ENCODE measurements at places on chromosomes 4 and X.

GRCh38 chr4:10861036-10861435, 176.5 kb upstream of the CLNK start:
- DNase-seq: no peak

DNA sequence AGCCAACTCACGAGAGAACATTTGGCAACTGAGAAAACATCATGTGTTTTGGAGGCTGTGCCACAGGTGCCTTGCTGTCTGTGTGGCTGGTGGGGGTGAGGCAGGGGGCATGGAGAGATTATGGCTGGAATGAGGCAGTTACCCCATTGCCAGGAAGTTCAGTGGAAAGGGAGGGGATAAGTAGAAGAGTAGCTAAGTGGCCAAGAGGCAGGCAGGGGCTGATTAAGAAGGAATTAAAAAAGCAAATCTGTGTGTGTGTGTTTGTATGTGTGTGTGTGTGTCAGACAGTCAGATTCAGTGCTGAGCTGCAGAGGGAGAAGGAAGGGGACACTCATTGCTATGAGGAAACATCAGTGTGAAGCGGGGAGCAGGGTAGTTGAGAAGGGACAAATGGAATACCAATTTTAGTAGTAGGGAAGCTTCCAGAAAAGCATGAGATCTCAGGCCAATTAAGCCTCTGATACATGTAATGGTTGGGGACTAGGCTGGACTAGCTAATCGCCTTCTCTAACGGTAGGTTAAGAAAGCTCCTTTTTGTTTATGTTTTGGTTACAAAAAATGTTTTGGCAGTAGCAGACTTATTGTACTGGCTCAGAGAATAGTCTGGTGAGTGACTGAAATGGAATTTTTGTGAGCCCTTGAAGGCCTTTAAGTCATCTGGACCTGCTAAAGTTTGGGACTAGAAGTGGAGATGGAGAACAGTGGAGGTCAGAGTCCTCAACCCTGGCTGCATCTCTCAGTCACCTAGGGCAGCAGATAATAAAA, 18.5 kb downstream of the TMEM164 start:
- DNase-seq: no peak

GRCh38 chr4:18106620-18107019, 85.1 kb upstream of the LCORL start:
- DNase-seq: no peak

- no peak for DNase-seq
These were observed 992.2 kb downstream of the ARAP2 start for GRCh38 chr4:35252071-35252470.

GRCh38 chr4:42309361-42310260, 87.7 kb upstream of the SHISA3 start:
- no peak for DNase-seq

DNA sequence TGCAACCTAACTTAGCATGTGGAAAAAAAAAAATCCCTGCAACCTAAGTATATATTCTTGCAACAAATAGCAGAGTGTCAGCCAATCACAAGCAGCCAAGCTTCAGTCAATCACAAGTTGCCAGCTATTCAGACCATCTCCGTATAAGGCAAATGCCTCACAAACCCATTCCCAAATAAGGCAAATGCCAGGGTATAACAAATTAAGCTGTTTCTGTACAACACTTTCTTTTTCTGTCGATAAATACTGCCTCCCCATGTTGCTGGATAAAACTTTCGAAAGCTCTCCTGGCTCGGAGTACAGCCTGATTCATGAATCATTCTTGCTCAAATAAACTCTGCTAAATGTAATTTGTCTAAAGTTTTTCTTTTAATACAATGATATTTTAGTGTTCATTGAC, 460.7 kb upstream of the SMIM31 start:
- no peak for DNase-seq

DNA sequence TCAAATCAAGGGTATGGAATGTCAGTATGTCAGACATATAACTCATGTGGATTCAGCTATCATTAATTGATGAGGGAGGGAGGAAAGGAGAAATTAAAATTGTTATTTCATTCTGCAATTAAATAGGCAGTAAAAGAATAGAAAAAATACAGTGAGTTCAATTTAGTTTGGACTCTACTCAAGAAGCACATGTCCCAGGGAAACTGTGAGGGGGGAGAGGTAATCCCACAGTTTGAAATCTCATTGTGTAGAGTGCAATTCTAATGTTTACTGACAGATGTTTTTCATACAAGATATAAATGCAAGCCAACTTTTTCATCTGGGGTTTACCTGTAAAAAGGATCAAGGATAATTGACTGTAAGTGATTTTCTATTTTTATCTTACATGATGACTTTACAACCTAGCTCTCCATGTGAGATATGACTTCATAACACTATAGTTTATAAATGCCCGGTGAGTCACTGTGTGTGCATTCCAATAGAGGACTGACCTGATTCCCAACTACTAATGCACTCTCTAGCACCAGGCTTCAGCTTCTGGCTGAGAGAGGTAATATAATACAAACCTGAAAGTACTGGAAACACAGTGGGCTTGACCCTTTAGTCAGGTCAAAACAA, 35.2 kb upstream of the SCD5 start:
- DNase-seq: no peak

- DNase-seq: no peak
These were observed 28.9 kb downstream of the FGF5 start for GRCh38 chr4:80295336-80295735.

- DNase-seq: no peak
These were observed 1964.0 kb downstream of the PCDH7 start for GRCh38 chr4:32684160-32684559.

GRCh38 chr4:64889906-64890610, 480.8 kb upstream of the TECRL start:
- no peak for DNase-seq

DNA sequence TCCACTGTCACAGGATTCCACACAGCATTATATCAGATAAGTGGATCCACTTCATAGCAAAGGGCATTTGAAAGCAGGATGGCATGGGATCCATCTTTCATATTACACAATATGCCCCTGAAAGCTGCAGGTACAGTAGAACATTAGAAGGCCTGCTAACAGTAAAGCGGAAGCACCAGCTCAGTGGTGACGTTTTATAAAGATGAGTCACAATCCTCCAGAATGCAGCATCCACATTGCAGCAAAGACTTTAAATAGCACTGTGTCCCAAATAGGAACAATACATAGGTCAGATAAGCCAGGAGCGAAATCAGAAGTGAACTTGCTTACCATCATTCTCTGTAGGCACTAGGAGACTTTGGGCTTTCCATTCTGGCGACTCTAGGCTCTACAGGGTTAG, 609.5 kb upstream of the FAT1 start:
- no peak for DNase-seq

DNA sequence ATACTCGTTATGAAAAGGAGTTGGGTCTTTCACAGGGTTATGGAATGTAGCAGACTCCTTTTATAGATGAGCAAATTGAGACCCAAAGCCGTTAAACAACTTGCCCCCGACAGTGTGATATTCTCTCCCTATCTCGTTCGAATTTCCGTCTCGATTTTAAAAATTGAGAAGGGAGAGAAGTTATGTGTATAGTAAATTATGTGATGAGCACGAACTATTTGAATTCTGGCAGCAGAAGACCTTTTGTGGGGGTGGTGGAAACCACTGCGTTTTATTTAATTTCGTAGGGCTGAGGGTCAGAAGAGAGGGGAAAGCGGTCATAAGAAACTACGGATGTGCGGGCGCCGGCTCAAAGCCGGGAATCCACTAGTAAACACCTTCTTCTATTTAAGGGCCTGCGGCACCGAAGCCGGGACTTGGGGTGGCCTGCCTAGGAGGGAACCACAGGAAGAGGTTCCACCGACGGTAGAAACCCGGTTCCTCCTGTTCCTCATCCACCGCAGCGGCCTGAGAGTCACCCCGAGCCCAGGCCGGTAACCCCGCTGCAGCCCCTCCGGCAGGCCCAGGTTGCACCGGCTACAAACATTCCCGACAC, 1.5 kb upstream of the DDX3X start:
- no peak for DNase-seq

DNA sequence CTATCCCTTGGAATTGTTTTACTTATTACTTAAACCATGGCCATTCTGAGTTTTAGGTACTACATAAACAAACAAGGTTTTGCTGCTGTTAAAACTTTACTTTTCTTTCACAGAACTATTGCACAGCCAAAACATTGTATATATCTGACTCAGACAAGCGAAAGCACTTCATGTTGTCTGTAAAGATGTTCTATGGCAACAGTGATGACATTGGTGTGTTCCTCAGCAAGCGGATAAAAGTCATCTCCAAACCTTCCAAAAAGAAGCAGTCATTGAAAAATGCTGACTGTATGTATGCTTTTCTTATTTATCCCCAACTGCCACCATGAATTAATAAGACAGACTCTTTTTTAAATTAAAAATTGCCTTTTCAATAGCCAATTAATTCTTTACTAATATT, 69.8 kb downstream of the CCKAR start:
- no peak for DNase-seq

GRCh38 chr4:36325499-36325898, 44.1 kb downstream of the DTHD1 start:
- no peak for DNase-seq

DNA sequence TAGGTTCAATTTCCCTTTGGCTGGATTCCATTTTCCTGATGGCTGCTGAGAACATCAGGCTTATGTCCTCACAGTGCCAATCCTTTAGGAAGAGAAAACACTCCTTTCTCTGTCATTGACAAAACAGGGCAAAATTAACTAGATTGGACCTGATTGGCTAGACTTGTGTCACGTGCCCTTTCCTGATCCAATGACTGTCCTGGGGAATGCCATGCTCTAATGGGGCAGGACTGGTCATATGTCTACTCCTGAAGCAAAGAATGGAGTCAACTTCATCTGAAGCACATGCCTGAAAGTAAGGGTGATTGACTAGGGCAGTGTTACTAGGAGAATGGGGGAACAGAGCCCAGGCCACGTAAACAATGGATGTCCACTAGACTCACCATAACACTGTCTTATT, 220.4 kb downstream of the KDR start:
- DNase-seq: no peak

DNA sequence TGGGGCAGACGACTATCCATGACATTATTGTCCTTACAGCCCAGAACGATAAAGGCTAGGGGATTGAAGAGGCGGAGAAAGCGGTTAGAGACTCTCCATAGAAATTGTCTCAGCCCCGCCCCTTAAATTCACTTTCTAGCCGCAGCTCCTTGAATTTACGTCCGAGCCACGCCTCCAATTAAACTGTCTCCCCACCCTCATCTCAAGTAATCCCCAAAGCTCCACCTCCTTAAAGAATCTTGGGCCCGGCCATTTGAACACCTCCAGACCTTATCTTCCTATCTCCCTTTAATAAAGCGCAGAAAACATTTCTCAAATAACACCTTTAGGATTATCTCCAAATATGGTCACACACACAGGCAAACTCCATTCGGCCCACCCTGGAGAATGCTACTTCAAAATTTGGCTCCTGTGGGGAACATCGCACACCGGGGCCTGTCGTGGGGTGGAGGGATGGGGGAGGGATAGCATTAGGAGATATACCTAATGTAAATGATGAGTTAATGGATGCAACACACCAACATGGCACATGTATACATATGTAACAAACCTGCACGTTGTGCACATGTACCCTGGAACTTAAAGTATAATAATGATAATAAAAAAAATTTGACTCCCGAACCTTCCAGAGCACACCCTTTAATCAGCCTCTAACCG, 7.2 kb upstream of the MAGIX start:
- peak; percentile 25 for DNase-seq

DNA sequence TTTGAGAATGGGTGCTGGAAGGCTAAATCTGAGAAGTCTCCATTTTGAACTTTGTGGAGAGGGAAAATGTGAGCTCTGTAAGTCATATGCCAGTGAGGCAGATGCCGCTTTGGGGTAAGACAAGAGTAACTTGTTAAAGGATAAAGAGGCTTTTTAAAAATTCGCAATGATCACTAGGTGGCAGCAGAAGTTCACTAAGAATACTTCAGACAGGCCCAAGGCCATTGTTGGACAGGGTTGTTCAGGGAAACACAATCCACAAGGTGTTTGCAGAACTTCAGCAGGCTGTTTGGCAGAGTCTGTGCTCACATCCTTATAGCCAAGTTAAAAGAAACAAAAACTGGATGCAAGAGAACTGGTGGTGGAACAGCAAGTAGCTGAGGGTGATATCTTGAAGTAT, 13.7 kb upstream of the PIGA start:
- DNase-seq: no peak

DNA sequence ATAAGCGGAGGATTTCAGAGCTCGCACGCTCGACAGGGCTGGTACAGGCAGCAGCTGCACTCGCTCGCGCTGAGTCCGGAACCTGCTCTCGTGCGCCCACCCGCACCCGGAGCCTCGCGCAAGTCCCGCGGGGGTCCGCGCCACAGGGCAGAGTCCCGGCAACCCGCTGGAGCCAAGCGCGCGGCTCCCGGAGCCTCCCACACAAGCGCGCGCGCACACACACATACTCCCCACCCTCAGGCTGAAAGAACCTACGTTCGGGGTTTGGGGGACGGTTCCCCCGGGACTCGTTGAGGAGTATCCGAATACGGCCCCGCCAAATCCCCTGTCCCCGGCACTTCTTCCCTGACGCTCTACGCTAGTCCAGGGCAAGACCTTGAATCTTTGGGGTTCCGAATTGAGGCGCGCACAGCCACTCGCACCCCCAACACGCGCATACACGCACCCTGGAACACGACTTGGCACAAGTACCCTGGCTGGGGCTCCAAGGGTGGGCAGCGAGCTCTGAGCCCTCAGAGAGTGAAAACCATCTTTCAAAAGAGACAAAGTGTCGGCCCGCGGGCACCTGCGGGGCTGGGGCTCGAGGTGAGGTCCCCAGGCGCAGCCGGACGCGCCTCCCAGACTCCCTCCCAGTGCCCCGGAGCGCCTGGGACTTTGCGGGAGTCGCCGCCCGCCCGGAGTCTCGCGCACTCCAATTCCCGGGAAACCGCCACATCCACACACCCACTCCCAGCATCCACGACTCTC, 952 bp downstream of the ANOS1 start:
- DNase-seq: no peak

DNA sequence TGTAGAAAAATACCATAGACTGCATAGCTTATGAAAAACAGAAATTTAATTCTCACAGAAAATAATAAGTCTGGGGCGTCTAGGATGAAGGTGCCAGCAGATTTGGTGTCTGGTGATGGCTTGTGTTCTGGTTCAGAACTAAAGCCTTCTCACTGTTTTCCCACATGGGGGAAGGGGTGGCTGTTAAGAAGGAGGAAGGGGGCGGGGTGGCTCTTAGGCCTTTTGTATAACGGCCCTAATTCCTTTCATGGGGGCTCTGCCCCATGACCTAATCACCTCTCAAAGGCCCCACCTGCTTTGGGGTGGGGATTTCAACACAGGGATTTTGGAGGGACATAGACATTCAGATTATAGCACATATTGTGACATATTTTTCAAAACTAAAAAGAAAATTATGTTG, 173.2 kb upstream of the TECRL start:
- DNase-seq: no peak

- no peak for DNase-seq
These were observed 228.4 kb downstream of the DHRSX start for GRCh38 chrX:2272337-2272736.

All from occipital lobe (tissue), 3 donors.